Amygdala (tissue), 56 donors: ENCODE measurements at places on chromosomes 2 and 18.

- no peak for DNase-seq
Measured at GRCh38 chr2:80621656-80622055, 317.1 kb upstream of the LRRTM1 start.

DNA sequence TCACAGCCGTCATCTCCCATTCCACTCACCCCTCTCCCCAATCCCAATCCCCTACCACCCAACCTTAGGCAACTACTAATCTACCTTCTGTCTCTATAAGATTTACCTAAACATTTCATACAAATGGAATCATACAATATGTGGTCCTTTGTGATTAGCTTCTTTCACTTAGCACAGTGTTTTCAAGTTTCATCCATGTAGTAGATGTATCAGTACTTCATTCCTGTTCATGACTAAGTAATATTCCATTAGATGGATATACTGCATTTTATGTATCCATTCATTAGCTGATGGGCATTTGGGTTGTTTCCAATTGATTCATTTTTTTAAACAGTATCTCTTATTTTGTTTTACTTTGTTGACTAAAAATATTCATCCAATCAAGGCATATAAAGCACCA lies 109.6 kb downstream of the CDH2 start:
- no peak for DNase-seq

GRCh38 chr2:50787636-50788035 lies 244.3 kb downstream of the NRXN1 start:
- no peak for DNase-seq

GRCh38 chr2:121479882-121480522 lies 50.7 kb upstream of the RNU4ATAC start:
- no peak for DNase-seq

DNA sequence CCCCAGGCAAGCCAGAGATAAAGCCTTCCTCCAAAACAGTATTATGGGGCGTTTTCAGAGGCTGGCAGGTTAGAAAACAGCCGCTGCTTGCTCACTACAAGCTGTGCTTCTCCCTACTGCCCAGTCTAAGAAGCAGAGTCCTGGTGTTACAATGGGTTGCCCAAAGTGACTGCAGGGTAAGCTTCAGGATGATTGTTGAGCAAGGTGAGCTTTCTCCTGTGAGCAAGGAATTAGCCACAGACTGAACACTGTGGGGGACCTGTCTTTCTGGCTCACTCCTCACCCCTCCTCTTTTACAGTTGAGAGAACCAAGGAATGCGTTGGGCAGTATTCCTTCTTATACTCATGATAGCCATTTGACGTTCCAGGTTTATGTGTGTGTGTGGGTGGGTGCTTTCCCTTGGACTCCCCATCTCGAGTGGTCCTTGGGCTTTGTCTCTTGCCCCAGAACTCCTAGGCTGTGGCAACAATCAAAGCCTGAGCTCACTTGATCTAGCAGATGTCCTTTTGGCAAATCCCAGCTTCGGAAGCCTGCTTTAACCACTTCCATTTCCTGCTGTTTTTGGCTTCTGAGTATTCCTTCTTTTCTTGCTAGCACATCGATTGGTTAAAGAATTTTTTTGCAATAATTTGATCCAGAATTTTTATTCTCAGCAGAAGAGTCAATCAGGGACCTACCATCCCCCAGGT lies 47.5 kb downstream of the KDM3A start:
- no peak for DNase-seq
